HuH-7 (cell line): ENCODE measurements at places on chromosomes 1 and 21.

DNA sequence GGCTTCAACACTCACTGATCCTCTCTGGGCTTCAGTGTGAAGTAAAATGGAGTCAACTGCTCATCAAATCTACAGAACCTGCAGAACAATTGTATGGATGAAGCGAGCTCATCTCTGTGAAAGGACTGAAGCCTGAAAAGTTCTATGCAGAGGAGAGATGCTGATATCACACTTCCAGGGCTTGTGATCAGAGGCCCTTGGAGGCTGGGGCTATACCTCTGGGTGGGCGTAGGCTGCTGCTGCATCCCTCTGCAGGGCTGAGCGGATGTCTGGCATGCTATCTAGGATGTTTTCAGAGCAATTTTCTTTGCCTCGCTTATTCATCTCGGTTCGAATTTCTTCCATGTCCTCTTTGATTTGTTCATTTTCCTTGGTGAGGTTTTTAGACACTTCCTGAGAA lies 17.6 kb downstream of the OLFML2B start:
- no peak for DNase-seq

DNA sequence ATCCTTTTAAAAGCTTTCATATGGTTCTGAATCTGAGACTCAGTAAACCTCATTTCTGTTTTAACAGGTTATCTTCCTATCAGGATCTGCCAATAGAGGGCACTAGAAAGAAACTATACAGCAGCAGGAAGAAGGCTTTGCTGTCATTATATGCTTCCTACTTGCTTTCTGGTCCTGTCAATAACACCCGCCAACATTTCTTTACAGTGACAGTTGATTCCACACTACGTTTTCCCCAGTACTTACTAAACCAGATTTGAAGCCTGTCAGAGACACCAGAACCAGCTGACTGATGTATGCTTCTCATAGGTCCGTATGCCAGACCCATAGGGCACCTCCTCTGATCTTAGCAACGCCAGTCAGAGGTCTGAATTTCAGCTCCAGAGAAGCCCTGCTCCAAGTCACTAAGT lies 341.0 kb upstream of the NEGR1 start:
- DNase-seq = no peak

DNA sequence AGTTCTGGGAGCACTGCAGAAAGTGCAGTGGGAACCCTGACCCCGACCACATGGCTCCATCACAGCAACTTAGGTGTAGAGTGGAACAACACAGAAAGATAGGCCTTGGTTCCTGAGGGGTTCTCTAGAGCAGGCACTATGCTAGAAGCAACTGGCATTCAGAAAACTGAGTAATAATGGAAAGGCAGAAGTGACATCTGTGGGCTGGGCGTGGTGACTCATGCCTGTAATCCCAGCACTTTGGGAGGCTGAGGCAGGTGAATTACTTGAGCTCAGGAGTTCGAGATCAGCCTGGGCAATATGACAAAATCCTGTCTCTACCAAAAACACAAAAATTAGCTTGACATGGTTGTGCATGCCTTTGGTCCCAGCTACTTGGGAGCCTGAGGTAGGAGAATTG lies 5.3 kb downstream of the MRPS15 start:
- DNase-seq = no peak

- DNase-seq = no peak
Measured at GRCh38 chr21:35611708-35612132, 448.6 kb downstream of the SETD4 start.

GRCh38 chr1:10602936-10603335 lies 128.2 kb downstream of the PEX14 start:
- no peak for DNase-seq

DNA sequence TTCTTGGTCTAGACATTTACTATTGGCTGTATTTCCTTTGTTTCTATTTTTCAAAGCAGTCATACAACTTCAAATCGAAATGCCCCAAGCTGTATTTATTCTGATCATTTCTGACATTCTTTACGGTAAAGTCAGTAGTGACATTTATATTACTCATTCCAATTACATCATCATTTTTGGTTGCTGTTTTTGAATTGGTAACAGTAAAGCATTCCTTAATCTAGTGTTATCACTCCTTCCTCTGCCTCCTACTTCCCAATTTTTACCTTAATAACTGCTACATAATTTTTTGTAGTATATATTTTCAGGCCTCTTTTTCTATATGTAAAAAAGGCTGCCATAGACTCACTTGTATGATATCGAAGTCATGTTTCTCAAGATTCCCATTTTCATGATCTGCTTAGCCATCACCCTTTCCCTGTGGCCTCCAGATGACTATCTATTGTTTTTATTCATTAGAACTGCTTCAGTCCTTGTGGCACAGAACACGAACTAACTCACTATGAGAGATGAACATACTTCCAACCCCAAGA lies 167.2 kb downstream of the RUNX1 start:
- no peak for DNase-seq

DNA sequence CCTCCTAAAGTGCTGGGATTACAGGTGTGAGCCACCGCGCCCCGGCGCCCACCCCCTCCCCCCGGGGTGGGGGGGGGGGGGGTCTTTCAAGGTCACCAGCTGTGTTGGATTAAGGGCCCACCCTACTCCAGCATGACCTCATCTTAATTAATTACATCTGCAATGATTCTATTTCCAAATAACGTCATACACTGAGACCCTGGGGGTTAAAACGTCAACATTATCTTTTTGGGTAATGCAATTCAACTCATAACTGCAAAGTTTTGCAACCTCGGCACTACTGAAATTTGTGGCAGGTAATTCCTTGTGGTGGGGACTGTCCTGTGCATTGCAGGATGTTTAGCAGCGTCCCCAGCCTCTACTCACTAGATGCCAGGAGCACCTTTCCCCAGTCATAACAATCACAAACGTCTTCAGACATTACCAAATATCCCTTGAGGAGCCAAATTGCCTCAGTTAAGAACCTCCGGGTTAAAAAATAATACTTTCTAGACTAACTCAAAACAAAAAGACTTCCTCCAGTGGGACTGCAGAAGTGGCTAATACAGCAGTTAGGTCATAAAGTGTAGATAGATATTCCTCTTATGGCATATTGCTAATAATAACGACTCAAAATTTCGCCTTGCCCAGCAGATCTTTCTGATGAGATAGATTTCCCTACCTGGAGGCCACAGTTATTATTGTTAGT lies 233.0 kb upstream of the KAZN start:
- no peak for DNase-seq

- no peak for DNase-seq
Measured at GRCh38 chr1:2602866-2603520, 16.4 kb downstream of the PRXL2B start.

DNA sequence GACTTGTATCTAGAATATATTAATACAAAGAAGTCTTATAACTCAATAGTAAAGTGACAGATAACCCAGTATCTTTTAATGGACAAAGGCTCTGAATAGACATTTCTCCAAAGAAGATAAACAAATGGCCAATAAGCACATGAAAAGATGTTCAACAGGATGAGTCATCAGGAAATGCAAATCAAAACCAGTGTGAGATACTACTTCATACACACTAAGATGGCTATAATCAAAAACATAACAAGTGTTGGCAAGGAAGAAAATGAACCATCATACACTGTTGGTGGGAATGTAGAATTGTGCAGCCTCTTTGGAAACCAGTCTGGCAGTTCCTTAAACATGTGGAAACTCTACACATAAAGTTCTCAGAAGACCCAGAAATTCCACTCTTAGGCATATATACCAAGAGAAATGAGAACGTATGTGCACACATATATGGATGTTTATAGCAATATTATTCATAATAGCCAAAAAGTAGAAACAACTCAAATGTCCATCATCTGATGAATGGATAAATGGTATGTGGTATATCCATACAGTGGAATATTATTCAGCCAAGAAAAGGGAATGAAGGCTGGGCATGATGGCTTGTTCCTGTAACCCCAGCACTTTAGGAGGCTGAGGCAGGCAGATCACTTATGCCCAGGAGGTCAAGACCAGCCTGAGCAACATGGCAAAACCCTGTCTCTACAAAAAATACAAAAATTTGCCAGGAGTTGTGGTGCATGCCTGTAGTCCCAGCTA lies 9.9 kb upstream of the MPL start:
- DNase-seq = no peak

DNA sequence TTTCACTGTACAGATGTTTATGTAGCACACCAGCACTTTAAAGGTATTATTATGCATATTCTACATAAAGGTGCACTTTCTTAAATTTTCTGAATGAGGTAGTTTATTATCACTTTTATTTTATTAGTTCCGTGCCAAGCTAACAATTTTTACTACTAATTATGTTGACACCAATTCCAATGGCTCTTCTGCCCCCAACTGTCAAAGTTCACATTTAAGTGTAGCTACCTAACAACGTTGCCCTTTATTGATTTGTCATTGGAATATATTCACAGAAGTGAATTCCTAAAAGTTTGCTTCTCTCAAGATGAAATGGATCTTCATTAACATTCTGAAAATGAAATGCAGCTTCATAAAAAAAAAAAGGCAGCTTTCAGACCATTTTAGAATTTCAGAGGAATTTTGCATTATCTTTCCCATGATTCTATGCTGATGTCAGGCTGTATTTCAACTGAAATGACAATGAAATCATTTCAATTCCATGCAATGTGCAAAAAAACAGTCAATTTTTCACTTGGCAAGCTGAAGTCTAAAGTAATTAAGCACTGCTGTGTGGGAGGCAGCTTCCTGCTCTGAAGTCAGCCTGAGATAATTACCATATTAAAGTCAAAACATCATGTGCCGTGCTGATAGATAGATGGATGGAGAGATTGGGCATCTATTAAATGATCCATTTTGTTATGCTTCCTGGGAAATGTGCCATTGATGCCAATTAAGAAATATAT lies 229.2 kb downstream of the TTLL7 start:
- DNase-seq = no peak

DNA sequence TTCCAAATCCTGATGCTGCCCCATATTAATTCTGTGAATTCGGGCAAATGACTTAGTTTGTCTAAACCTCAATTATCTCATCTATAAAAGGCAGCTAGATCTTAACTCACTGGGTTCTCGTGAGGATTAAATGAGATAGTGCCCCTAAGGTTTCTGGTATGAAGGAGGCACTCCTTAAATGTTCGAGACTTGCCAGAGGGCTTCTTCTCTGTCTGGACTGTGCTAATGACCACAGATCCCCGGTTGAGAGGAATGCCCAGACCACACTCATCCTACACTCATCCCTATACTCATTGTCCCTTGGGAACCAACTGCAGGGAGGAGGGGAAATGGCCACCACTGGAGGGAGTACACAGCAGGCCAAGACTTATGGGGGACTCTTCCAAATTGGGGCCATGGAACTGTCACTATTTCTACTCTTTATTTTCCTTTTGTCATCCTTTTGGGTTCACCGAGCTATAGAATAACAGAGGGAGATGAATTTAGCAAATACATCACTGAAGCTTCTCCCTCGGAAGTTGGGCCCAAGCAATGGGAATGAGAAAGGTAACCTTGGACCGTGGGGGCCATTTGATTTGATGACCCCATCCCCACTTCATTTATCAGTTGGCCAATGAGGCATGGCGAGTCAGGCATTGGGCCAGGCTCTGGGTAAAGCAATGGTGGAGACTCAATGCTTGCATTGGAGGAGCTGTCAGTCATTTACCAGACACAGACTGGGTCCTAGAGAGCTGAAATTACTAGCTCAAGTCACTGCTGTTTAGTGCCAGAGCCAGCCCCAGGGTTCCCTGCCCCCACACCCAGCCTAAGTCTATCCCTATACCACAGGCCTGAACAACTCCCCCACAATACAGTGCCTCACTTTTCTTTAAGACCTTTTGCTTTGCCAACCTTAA lies 5.1 kb downstream of the ATF3 start:
- DNase-seq = no peak

- DNase-seq = no peak
Measured at GRCh38 chr1:89260566-89261255, 11.9 kb downstream of the GBP5 start.
